ENCODE measurements at places on chromosomes 1 and 21. TPM values are rescaled to one million over a fixed set of nuclear protein-coding genes. Genes with fewer than 3 reads are reported as not detected.

The IL12RB2 gene
- not detected for total RNA-seq

The CATSPER4 gene
- not detected for total RNA-seq

The KRTAP10-5 gene
- not detected for total RNA-seq

The SYCP1 gene
- total RNA-seq: not detected

The MAP3K7CL gene
- total RNA-seq: 13.0 TPM

The VWA5B1 gene
- total RNA-seq: 0.19 TPM

The CD52 gene
- 769 TPM for total RNA-seq

The CFAP141 gene
- not detected for total RNA-seq

The ZNF691 gene
- 23.6 TPM for total RNA-seq

The GPR157 gene
- 4.1 TPM for total RNA-seq

The G0S2 gene
- total RNA-seq: not detected

The PLEKHA6 gene
- total RNA-seq: not detected

The PRR9 gene
- total RNA-seq: not detected

The TNFRSF25 gene
- total RNA-seq: 1.7 TPM

The APCS gene
- total RNA-seq: not detected

The CNTN2 gene
- not detected for total RNA-seq

The PRDM15 gene
- total RNA-seq: 30.2 TPM

The PLD5 gene
- total RNA-seq: not detected

The C1orf74 gene
- total RNA-seq: 4.2 TPM

The KIRREL1 gene
- total RNA-seq: not detected

The LRRC38 gene
- total RNA-seq: not detected

The MRPL39 gene
- total RNA-seq: 56.9 TPM

The GGPS1 gene
- total RNA-seq: 30.8 TPM

The USP25 gene
- 28.1 TPM for total RNA-seq

The GIPC2 gene
- total RNA-seq: not detected

The LAMB3 gene
- total RNA-seq: 0.46 TPM

The MFAP2 gene
- not detected for total RNA-seq

The EDARADD gene
- total RNA-seq: not detected

The EFNA3 gene
- total RNA-seq: 4.8 TPM

The OBSCN gene
- 45.2 TPM for total RNA-seq
